ENCODE measurements at places on chromosomes 12 and 14.

DNA sequence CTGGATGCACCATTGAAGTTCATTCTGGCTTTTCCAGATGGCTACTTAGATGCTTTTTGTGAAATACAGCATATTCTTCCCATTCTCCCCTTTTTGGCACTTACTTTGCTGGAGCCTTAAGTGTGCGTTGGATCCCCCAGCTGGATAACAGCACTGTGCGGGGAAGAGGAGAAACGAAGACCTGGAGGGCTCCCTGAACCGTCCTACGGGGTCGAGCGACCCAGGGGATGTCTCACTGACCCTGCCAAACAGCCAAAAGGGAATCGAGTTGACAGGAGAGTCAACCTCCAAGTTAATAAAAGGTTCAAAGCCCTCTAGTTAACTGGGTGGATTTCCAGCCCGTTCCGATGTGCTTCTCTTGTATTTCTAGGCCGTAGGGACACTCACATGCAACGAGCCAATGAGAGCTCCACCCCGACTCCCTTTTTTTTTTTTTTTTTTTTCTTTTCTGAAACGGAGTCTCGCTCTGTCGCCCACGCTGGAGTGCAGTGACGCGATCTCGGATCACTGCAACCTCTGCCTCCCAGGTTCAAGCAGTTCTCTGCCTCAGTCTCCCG lies 1.0 kb upstream of the CAMKK2 start:
- peak; percentile 70 for DNase-seq

DNA sequence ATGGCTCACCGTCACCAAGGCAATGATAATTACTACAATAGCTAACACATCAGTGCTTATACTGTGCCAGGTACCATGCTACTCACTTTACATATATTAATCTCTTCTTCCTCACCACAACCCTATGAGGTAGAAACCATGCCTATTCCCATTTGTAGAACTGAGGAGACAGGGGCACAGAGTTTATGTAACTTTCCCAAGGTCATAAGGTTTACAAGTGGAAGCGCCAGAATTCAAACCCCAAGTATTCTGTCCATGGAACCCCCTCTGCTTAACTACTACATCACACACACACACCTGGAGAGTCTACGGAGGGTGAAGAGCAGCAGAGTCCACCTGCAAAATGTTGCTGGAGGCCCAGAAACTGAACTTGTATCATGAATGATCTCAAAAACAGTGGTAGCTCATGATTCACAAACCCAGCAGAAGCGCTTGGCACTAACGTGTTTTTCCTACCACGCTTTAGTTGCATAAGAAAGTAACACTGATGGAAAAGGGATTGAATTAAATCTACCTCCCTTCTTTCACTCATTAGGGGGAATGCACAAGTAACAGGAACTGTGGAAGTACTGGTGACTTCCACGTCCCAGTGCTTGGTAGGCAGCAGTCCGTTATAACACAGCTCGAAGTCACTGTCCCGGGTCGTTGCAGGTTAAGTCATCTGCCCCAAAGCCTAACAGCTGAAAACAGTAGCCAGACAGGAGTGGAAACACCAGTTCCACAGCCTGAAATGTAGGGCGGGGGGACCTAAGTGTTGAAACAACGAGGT lies 2.0 kb downstream of the ITPR2 start:
- no peak for DNase-seq

GRCh38 chr14:29911810-29912209 lies 15.8 kb downstream of the PRKD1 start:
- no peak for DNase-seq

DNA sequence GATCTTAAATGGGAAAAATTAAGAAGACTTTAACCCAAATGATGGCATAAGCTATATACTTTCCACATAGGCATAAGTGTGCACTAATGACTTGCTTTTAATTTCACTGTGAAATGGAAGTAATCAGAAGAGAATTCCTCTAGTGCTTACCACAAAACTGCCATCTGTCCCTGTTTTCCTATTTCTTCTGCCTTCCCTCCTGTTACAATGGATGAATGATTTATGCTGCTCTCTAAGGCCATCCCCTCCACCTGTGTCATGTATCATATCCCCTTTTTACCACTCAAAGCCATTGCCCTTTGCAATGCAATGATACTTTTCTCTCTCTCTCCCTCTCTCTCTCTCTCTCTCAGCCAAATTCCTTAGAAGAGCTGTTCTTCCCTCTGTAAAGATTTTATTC lies 109.1 kb downstream of the C12orf50 start:
- DNase-seq, result no peak

DNA sequence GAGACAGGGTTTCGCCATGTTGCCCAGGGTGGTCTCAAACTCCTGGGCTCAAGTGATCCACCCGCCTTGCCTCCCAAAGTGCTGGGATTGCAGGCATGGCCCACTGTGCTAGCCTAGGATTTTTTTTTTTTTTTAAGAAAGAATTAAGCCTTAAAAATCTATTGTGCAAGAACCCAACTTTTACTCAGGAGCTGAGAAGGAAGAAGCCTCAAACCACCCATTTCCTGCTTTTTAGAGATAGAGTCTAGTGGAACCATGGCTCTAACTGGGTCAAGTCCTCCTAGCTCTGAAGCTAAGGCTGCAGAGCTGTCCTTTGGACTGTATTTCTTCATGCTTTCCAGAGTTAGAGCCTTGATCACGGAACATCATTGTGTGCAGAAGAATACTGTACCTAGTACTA lies 1.3 kb upstream of the TSFM start:
- no peak for DNase-seq

GRCh38 chr12:1481326-1481725 lies 113.1 kb downstream of the FBXL14 start:
- no peak for DNase-seq

- DNase-seq, result no peak
These were observed 214.7 kb upstream of the C14orf180 start for GRCh38 chr14:104364830-104365229.

DNA sequence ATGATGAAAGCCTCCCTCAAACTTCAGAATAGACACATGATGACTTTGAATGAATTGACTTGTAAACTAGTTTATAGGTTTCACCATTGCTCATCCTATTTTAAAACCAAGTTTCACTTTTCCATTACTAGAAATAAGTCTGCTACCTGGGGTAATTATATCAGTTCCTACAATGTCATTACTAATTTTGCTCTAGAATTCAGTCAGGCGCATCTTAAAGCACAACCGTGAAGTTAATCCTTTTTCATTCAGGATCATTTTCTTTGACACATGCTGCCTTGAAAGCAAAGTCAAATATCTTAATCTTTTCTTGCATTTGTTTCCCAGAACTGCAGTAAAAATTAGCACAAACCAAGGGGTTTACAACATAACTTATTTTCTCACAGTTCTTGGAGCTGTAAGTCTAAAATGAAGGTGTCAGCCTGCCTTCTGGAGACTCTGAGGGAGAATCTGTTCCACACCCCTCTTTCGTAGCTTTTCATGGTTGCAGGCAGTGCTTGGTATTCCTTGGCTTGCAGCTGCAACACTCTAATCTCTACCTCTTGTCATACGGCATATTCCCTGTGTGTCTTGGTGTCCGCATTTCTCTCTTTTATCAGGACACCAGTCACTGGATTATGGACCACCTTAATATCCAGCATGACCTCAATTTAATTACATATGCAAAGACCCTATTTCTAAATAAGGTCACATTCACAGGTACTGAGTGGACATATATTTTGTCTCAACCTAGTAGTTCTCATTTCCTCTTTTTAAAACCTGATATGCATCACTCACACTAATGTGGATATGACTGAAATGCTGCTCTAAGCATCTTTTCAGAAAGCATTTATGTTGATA lies 114.3 kb upstream of the PDZRN4 start:
- no peak for DNase-seq
